Cerebellar nuclear complex (tissue), 1 donor: ENCODE measurements at places on chromosomes 2 and 18.

GRCh38 chr2:163731735-163732134 is 4.1 kb downstream of the FIGN start:
- DNase-seq: no peak

- DNase-seq: no peak
Measured at GRCh38 chr18:12911929-12912703, 28.1 kb upstream of the PTPN2 start.

DNA sequence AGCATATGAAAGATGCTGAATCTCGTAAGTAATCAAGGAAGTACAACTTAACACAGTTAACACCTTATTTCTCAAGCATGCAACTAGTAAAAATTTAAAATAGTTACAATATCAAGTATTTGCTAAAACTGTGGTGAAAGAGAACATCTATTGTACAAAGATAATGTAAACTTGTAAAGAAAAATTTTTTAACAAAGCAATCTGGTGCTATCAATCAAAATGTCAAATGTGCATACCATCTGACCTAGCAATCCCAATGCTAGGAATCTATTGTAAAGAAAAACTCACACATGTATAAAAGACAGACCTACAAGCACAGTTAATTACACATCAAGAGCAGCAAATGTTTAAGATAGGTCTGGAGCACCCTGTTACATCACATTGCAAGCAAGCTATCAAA is 90.1 kb downstream of the SLC66A3 start:
- DNase-seq: no peak

GRCh38 chr2:55399815-55400214 is 19.8 kb downstream of the CCDC88A start:
- DNase-seq: no peak

DNA sequence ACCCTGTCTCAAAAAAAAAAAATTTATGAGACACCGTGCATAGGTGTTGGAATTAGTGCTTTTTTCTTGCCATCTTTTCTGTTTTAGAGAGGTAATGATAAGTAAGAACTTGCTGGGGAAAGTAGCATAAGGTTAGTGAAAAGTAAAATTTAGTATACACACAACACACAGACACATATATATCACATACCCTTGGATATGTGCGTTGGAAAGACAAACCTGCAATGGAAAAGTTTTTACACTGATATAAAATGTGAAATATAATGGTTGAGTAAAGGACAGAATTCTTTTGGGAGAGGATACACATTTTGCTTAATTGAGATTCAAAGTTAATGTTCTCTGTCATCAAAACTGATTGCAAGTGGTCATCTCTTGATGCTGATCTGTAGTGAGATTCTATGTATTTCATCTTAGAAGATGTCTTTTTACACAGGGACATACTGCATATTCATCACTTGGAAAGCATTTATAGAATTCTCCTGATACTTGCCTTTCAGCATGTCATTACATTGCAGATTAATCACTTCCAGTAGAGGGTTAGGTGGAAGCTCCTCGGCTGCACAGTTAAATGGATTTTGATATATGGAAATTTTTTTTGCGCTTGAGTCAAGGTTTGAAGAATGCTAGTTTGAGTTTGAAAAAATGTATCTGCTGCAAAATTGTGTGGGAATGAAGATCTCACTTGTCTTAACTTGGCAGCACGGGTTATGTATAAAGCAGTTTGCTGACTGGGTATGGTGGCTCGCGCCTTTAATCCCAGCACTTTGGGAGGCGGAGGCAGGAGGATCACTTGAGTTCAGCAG is 13.5 kb downstream of the PPP1CB start:
- DNase-seq: no peak

GRCh38 chr2:172438741-172439508 is 11.5 kb downstream of the ITGA6 start:
- DNase-seq: no peak

GRCh38 chr2:23926290-23926749 is 603 bp downstream of the ATAD2B start:
- no peak for DNase-seq

GRCh38 chr18:56086786-56087185 is 498.8 kb upstream of the TCF4 start:
- DNase-seq: no peak

GRCh38 chr2:236687296-236687965 is 117.8 kb downstream of the ACKR3 start:
- no peak for DNase-seq

- DNase-seq: no peak
Measured at GRCh38 chr18:27073404-27073830, 111.7 kb downstream of the CHST9 start.

GRCh38 chr2:58553937-58554336 is 312.8 kb upstream of the FANCL start:
- DNase-seq: no peak

DNA sequence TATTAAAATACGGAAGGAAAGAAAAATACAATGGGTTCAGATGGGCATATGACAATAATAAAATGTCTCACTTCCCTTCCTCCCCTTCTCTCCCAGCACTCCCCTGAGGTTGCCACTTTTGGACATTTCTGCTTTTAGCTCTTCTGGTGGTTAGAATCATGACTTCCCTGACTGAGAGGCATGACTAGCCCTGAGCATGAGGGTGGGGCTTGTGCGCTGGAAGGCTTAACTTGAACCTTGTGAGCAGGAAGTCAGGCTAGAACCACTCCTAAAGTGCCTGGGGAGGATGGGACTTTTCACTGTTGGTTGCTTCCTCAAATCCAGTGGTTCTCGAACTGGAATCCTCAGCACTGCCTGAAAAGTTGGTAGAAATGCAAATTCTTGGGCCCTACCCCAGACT is 19.7 kb upstream of the ARHGAP25 start:
- DNase-seq: no peak

- no peak for DNase-seq
Measured at GRCh38 chr2:63643486-63643885, 54.7 kb downstream of the MDH1 start.

GRCh38 chr18:47249314-47249981 is 2.0 kb downstream of the SKOR2 start:
- no peak for DNase-seq

GRCh38 chr2:54581326-54582039 is 125.4 kb downstream of the SPTBN1 start:
- DNase-seq: no peak

- no peak for DNase-seq
Measured at GRCh38 chr2:234448506-234449184, 48.2 kb downstream of the ARL4C start.

DNA sequence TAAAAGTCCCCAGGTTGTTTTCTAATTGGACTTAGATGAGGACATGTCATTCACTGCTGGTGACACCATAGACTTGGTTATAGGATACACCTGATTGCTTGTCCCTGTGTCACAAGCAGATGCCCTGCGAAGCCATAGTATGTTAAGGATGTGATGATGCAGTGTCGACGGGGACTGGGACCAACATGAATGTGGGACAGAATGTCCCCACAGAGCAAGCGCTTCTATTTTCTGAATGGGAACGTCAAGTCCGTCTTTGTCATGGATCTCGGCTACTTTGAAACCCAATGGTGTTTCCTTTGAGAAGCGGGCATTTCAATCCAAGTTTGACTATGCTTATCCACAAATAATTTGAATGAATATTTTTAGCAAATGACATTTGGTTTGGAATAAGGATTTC is 2.1 kb downstream of the GCG start:
- DNase-seq: no peak

DNA sequence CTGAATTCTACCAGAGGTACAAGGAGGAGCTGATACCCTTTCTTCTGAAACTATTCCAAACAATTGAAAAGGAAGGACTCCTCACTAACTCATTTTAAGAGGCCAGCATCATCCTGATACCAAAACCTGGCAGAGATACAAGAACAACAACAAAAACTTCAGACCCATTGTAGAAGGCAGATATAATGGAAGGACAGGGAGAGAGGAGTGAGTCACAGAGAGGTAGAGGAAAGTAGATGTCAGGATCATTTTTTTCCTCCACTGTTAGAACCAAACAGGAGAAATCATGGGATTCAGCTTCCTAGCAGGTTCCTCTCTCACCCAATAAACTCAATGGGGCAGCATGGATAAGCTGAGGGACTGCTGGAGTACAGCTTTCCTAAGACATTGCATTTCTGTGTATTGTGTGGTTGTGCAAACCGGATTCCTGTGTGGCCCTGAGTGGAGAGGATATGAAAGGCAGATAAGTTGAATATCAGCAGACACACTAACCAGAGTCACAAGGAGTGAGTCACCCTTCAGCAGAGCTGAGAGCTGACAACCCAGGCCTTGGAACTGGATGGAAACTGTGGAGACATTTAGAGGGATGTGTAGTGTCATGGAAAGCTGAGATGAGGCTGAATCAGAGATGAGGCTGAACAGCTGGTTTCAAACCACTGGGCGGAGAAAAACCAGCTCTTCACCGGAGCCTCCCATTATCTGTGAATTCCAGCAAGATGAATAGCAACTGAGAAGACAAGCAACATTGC is 60.9 kb upstream of the MMADHC start:
- no peak for DNase-seq
